CD14-positive monocyte (primary cell): ENCODE measurements at places on chromosomes 7 and 10. TPM values are rescaled to one million over a fixed set of nuclear protein-coding genes. Genes with fewer than 3 reads are reported as not detected.

Gene NRAP
- not detected in 2 replicates for polyA plus RNA-seq

Gene COL1A2
- polyA plus RNA-seq = not detected in 2 replicates

Gene GHRHR
- polyA plus RNA-seq = not detected in 2 replicates

- no peak for DNase-seq
Measured at GRCh38 chr10:77357185-77357584, 280.4 kb downstream of the KCNMA1 start.

- DNase-seq = peak; percentile 71
Measured at GRCh38 chr10:3740157-3740871, 44.7 kb downstream of the KLF6 start.

DNA sequence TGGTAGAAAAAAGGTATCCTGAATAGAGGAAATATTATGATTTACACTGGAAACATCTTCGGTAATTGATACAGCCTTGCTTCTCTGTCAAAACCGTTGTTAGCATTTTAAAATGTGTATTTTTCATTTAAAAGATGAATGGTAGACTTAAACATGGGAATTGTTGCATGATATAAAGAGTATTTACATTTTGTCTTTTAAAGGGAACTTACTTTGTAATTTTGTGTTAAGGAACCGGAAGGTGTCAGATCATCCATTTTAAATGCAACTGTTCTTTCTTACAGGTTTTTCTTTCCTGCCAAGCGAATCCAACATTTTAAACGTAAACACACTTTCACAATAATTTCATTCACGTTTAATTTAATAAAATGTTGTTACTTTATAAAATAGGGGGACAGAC, 1.8 kb upstream of the IGF2BP3 start:
- DNase-seq = no peak

- DNase-seq = no peak
Measured at GRCh38 chr10:97180363-97180755, 5.4 kb downstream of the SLIT1 start.

DNA sequence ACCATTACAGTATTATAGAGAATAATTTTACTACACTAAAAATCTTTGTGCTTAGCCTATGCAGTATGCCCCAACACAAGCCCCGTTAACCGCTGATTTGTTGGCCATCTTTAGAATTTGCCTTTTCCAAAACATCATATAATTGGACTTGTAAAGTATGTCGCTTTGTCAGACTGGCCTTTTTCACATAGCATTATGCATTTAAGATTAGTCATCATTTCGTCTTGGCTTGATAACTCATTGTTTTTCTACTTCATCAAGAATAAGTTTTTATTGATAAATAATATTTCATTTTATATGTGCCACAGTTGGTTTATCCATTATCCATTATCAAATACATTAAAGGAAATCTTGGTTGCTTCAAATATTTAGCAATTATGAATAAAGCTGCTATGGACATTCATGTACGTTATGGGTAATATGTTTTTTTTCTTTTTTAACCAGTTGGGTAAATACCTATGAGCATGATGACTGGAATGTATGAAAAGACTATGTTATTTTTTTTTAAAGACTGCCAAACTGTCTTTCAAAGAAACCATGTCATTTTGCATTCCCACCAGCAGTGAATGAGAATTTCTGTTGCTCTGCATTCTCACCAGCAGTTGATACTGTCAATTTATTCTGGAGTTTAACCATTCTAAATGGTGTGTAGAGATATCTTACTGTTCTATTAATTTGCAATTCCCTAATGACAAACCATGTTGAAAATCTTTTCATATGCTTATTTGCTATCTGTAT, 273.1 kb upstream of the KCND2 start:
- DNase-seq = no peak

DNA sequence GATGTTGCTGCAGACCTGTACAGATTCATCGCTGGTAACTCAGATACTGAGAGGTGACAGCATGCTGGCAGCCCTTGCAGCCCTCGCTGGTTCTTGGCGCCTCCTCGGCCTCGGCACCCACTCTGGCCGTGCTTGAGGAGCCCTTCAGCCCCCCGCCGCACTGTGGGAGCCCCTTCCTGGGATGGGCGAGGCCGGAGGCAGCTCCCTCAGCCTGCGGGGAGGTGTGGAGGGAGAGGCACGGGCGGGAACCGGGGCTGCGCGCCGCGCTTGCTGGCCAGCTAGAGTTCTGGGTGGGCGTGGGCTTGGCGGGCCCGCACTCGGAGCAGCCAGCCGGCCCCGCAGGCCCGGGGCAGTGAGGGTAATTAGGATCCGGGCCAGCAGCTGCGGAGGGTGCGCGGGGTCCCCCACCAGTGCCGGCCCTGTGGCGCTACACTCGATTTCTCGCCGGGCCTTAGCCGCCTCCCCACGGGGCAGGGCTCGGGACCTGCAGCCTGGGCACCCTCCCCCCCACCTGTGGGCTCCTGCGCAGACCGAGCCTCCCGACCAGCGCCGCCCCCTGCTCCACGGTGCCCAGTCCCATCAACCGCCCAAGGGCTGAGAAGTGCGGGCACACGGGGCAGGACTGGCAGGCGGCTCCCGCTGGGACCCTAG, 12.2 kb upstream of the GTPBP10 start:
- no peak for DNase-seq

- DNase-seq = peak; percentile 93
Measured at GRCh38 chr10:110918269-110918642, 724 bp downstream of the BBIP1 start.
